ENCODE measurements at places on chromosomes 6 and 20. TPM values are rescaled to one million over a fixed set of nuclear protein-coding genes. Genes with fewer than 3 reads are reported as not detected.

GRCh38 chr6:79410806-79411205 lies 126.4 kb downstream of the LCA5 start:
- no peak for DNase-seq

SOBP gene
- 1.6 TPM for polyA plus RNA-seq

- DNase-seq: no peak
Measured at GRCh38 chr6:98384334-98384733, 450.0 kb upstream of the POU3F2 start.

DNA sequence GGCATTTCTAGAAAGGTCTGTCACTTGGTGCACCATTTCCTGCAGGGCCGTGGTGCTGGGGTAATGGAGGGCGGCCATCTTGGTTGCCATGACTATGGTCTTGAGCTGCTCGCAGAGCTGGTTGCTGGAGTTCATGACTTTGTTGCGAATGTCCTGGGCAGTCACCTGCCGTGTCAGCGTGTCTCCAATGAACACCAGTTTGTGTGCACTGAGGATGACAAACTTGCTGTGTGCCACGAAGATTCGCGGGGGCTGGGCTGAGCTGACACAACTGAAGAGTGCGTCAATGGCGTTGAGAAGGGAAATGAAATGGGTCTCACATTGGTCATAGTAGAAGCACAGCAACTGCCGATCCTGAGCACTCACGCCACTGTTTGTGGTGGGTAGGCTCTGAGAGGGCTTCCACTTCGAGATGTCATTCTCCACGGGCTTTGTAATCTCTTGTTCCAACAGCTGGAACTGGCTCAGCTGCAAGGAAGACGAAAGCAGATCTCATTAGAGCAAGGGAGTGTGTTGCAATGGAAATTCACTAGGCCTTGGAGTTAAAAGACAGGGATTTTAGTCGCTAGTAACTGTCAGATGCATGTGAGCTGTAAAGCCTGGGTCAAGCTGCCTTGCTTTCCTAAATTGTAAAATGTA lies 47.1 kb downstream of the NEDD9 start:
- DNase-seq: no peak

- DNase-seq: peak; percentile 46
Measured at GRCh38 chr6:89311853-89312531, 3.1 kb downstream of the GABRR2 start.

DNA sequence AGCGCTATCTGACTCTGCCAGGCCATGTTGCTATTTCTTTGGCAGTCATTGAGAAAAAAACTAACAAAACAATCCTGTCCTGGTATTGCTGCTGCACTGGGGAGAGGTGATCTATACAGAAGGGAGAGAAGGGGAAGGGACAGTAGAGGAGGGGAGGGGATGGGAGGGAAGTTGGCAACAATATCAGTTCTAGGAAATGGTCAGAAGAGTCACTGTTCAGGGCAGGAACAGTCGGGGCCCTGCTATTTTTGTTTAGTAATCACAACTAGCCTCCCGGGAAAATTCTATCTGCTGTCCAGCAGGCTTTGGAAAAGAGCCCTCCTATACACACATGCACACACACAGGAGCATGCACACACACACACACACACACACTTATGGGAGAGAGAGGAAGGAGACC lies 142.3 kb upstream of the CARMIL1 start:
- no peak for DNase-seq

- DNase-seq: no peak
Measured at GRCh38 chr6:17574866-17575560, 25.1 kb upstream of the FAM8A1 start.

DNA sequence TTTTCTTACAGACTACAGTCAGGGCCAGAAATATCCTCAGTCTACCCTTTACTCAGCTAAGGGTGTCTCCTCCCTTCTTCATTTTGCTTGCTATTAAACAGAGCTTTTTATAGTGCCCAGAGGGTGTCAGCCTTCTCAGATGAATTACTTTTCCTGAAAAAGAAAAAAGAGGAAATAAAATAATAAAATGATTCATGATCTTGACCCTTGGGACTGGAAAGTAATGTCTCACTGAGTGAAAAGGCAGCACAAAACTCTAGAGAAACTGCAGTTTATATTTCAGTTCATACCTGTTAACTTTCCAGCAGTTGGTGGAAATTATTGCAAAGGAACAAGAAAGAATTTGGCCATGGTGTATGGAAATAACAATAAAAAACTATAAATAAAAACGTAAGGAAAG lies 170.6 kb downstream of the IBTK start:
- DNase-seq: no peak

GRCh38 chr20:24704899-24705298 lies 235.5 kb downstream of the SYNDIG1 start:
- no peak for DNase-seq

- DNase-seq: peak; percentile 71
Measured at GRCh38 chr20:53654932-53655624, 61.4 kb upstream of the ZNF217 start.

DNA sequence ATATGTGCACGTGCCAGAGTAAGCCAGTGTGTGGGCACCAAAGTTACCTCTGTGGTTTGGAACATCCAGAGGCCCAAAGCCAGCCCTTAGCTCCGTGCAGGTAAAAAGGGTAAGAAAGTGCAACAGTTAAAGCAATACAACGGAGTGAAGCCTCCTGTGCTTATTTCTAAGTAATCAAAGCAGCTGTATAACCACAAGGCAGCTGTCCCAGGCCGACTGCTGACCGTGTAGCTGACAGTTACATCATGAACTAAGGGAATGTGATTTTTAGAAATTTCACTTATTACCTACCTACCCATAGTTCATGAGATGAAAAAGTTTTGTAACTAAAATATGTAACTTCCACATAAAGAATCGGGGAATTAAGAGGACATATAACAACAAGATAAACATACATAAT lies 121.2 kb upstream of the QKI start:
- no peak for DNase-seq

COL21A1 gene
- polyA plus RNA-seq: not detected

DNA sequence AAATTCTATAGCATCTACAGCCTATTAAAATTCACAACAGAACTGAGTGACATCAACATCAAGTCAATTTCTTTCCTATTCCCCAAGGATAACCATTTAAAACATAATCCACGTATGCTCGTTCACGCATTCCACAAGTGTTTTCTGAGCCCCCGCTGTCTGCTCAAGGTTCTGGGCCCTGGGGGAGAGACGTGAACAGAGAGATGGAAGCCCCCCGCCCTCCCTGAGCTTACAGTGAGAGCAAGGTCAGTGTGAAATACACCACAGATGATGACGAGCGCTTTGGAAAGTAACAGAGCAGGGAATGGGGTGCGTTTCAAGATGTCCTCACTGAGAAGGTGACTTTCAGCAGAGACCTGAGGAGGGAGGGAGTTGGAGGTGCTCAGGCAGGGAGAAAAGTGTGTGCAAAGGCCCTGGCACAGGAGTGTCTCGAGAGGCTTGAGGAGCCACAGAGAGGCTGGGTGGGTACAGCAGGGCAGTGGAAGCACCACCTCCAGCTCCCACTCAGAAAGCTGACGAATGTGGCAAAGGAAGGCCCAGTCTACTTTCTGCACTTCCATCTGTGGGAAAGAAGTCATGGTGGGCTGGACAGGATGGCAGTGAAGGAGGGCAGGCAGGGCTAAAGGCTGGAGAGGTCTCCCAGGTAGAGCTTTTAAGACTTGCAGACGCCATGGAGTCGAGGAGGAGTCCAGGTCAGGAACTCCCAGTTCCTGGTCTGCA lies 88.3 kb downstream of the DLL1 start:
- DNase-seq: no peak

- no peak for DNase-seq
Measured at GRCh38 chr6:87287251-87287650, 35.1 kb upstream of the SMIM8 start.

DNA sequence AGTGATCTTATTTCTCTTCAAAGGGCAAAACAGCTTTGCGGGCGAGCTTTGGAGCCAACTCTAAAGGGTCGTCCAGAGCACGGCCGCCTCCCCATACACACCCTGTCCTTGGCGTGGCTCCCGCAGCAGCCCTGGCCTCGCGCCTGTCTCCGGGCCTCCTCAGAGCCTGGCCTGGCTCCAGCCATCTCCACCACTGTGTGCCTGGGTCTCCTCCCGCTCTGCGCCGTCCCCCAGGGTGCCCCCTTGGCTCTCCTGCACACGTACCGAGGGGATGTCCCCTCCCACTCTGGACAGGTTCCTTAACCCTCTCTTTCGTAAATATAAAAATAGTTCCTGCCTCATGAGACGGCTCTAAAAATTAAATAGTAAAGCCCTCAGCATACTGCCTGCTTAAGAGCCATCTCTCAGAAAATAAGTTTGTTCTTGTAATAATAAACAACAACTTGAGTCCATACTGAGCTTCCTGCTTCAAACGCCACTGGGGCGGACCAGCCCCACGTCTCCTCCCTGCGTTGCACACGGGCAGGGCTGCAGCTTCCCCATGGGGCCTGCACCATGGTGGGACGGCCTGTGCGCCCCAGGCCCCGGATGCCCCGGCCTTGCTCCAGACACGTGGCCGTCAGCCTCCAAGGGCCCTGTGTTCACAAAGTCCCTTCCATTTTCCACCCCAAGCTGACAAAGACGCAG lies 226.2 kb downstream of the TTLL2 start:
- peak; percentile 36 for DNase-seq

TULP1 gene
- not detected for polyA plus RNA-seq

RBBP8NL gene
- 8.0 TPM for polyA plus RNA-seq

GRCh38 chr20:58901488-58902402 lies 49.2 kb downstream of the GNAS start:
- DNase-seq: no peak

GRCh38 chr20:987677-988076 lies 14.4 kb downstream of the RSPO4 start:
- DNase-seq: no peak

GRCh38 chr6:12769556-12770256 lies 53.1 kb downstream of the PHACTR1 start:
- DNase-seq: no peak

DNA sequence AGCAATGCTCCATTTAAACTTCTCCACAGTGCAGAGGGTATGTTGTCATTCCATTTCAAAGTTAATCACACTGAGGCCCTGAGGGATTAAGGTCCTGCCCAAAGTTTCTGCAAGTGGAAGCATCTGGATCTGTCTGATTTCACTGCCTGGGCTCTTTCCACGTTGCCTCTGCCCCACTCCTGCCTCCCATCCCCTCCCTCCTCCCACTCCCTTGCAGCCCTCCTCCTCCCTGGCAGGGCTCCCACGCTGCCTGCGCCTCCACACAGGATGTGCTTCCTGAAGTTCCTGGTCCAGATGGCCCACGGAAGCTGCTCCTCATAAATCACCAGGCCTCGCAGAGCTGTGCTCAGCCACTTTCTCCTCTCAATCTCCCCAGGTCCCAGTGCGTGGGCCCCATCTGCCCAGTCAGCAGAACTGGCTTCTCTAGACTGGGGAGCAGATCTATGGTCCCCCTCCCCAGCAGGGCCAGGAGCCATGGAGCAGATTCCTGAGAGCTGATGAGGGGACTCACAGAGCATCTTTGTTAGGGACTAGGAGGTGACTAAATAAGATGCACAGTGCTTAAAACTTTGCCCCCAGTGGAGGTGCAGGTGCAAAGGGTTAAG lies 65.4 kb upstream of the MAFB start:
- peak; percentile 8 for DNase-seq

- no peak for DNase-seq
Measured at GRCh38 chr6:15398633-15399275, 152.9 kb downstream of the JARID2 start.

GRCh38 chr20:44392776-44393607 lies 37.5 kb downstream of the HNF4A start:
- DNase-seq: peak; percentile 93

C6orf136 gene
- polyA plus RNA-seq: 75.1 TPM

GRCh38 chr6:20448828-20449227 lies 47.1 kb downstream of the E2F3 start:
- peak; percentile 45 for DNase-seq

DNA sequence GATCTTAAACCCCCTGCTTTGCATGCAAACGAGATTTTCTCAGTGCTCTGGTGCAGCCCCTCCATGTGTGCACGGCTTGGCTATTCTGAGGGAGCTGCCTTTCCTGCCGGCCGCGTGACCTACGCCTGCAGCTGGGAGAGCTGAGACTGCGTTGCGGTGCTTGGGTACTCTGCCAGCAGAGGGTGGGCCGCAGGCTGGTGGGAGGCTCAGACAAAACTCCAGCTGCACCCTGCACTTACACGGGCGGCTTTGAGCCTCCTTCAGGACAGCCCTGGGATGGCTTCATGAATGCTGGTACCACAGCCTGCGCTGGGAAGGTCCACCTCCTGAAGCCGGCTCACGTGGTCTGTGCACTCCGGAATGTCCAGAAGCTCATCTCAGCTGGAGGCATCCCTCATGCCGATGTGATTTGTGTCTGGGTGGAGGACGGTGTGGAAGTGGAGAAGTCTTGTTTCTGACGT lies 223.7 kb downstream of the DLL1 start:
- no peak for DNase-seq

GRCh38 chr6:44470115-44470464 lies 82.6 kb downstream of the CDC5L start:
- DNase-seq: peak; percentile 29

EDN1 gene
- polyA plus RNA-seq: 10.1 TPM

DNA sequence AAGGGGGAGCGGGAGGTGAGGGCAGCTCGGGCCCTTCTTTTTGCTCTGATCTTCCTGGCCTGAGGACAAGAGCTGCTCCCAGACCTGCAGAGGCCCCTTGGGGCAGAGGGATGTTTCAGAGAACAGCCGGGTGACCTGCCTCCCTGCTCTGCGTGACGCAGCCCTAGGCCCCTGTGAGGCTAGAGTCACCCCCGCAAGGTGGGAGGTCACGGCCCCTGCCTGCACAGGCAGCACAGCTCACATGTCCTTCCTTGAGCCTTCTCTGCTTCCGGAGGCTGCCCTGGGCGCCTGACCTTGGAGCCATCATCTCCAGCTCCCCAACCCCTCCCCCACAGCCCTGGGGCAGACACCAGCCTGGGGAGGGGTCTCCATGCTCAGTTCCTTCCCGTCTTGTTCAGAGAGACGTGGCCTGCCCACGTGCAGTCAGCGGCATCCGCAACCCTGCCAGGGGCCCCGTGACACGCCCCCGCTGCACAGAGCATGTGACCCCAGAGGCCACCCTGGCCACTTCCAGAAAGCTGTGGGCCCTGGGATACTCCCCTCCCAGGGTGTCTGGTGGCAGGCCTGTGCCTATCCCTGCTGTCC lies at the start of gene BIRC7:
Gene BIRC7, plus strand, starts transcription at position 507 of the 585 bp plus-strand sequence. CDS start 192 bp downstream, outside the sequence.
- peak; percentile 72 for DNase-seq

GRCh38 chr6:169009628-169010027 lies 244.0 kb downstream of the THBS2 start:
- no peak for DNase-seq

COL19A1 gene
- 0.09 TPM for polyA plus RNA-seq

- DNase-seq: peak; percentile 79
Measured at GRCh38 chr20:19628570-19629134, 129.4 kb upstream of the RIN2 start.

DNA sequence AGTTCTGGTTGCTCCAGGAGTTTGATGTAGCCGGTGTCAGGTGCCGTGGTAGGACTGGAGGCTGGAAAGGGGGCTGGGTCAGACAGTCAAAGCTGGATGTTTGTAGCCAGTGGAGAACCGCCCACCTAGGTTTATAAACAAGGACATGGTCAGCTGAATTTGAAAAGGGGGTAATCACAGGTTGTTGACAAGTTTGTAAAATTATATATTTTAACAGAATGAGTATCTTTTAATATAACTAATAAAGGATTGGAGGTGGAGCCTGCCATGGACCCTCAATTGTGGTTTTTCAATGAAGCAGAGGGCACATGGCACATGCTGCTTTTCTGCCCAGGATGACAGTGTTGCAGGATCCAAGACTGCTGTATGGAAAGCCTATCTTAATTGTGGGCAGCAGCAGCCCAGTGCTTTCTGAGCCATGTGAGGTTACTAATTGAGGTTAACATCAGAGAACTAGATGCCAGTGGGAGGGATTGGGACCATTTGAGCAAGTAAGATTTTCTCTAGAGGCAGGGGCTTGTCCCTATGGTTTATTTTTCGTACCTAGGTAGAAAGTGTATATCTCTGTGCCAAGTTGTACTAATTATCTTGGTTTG lies 9.7 kb downstream of the HECA start:
- no peak for DNase-seq

BAK1 gene
- polyA plus RNA-seq: 15.7 TPM

SLC22A23 gene
- polyA plus RNA-seq: 9.5 TPM
